ENCODE measurements at places on chromosomes 12 and 14. TPM values are rescaled to one million over a fixed set of nuclear protein-coding genes. Genes with fewer than 3 reads are reported as not detected.

The SERPINA12 gene
- total RNA-seq = not detected

The BCL2L2 gene
- total RNA-seq = 128 TPM

The LMNTD1 gene
- total RNA-seq = 1.8 TPM

The GPR68 gene
- 9.1 TPM for total RNA-seq

The OR4K14 gene
- total RNA-seq = not detected

The COX8C gene
- total RNA-seq = not detected

The ACRBP gene
- total RNA-seq = 6.2 TPM

The OR4E2 gene
- total RNA-seq = not detected

Data from esophagus muscularis mucosa (tissue), 4 donors.